NCI-H2171 (cell line): ENCODE measurements at places on chromosomes 12 and 14.

- DNase-seq = no peak
Measured at GRCh38 chr14:53979747-53980642, 23.4 kb upstream of the BMP4 start.

- no peak for DNase-seq
Measured at GRCh38 chr12:28793581-28794151, 355.4 kb upstream of the FAR2 start.

GRCh38 chr14:63032641-63033040 lies 12.6 kb downstream of the KCNH5 start:
- DNase-seq = no peak

DNA sequence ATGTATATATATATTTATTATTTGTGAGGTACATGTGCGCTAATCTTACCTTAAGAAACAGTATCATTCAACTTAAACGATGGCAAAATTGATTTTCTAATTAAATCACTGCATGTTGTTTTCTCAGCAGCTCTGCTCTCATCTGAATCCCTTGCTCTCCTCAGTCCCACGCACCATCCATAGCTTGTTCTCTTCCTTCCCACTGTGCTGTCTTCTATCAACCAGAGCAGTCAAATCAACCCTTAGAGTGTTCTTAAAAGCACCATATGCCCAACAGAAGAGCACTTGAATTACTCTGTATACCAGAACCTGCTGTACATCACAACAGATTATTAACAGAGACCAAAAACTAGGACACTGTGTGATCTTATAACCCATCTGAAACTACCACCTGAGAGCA lies 209.4 kb upstream of the G2E3 start:
- DNase-seq = no peak

GRCh38 chr12:63862187-63862968 lies 17.9 kb downstream of the SRGAP1 start:
- DNase-seq = no peak

GRCh38 chr14:53528185-53528671 lies 375.1 kb upstream of the DDHD1 start:
- no peak for DNase-seq
